ENCODE measurements at places on chromosomes 16 and 17.

DNA sequence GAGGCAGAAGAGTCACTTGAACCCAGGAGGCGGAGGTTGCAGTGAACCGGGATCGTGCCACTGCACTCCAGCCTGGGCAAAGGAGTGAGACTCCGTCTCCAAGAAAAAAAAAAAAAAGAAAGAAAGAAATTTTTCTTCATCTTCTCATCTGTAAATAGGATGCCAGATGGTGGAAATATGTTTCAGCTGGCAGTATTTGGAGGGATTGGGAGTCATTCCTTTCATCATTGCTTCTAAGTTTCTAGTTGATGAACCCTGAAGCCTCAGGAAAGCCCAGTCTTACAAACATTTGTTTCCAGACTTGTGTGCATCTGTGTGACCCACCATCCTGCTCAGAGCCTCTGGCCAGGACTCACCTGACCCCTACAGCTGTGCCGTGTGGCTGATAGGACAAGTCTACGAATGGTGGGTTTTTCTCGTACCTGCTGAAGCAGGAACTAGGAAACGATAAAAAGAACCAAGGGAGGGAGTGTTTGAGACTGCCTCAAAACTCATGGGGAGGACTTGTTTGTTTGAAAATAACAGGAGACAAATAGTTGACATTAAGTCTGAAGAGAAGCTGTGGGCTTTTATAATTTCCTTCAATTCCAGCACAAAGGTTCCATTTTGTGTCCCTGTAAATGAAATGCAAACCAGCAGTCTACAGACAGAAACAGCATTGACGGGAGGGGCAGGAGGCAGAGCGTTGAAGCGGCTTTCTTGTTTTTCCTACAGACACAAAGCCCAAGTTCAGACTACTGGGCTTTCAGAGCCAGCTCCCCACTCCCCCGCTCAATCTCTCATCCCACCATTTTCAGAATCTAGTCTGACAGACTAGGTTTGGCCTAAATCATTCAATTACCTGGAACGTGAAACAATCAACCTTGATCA lies 24.9 kb downstream of the CDRT4 start:
- no peaks in the 10 kb centered on the region for H3K27me3 ChIP-seq
- DNase-seq = no peak
- no peak overlapping the region for H3K4me3 ChIP-seq
- H3K36me3 ChIP-seq = peaks cover 29% of the 10 kb centered on the region
- H3K4me1 ChIP-seq = peaks cover 11% of the 10 kb centered on the region

DNA sequence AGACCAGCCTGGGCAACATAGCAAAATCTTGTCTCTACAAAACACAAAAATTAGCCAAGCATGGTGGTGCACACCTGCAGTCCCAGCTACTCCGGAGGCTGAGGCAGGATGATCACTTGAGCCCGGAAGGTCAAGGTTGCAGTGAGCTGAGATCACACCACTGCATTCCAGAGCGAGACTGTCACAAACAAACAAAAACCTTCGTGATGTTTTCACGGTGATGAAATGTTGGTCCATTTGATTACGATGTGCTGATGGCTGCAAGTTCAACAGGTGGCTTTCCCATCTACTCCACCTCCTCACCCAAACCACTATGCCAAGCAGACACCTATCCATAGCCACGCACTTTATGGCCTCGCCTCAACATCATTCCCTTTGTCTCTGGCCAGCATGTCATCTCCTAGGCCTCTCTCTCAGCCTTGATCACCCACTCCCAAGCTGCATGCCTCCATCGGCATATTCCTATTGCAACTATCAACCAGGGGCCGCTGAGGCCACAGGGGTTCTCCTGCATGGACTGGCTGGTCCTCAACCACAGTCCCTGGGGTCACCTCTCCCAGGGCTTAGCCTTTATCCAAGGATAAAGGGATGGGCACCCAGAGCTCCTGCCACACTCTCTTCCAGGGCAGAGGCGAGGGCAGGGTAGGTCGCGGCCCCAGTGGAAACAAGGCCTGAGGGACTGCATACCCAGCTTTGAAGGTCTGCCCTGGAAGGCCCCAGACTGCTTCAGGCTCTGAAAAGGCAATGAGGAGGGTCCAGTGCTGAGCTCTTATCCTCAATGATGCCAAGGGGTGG lies 17.1 kb upstream of the ALOX15B start:
- peaks cover 6% of the 10 kb centered on the region for H3K4me1 ChIP-seq
- no peak overlapping the region for H3K4me3 ChIP-seq
- H3K27me3 ChIP-seq = peaks cover 6% of the 10 kb centered on the region
- no peak for DNase-seq
- H3K36me3 ChIP-seq = no peaks in the 10 kb centered on the region

DNA sequence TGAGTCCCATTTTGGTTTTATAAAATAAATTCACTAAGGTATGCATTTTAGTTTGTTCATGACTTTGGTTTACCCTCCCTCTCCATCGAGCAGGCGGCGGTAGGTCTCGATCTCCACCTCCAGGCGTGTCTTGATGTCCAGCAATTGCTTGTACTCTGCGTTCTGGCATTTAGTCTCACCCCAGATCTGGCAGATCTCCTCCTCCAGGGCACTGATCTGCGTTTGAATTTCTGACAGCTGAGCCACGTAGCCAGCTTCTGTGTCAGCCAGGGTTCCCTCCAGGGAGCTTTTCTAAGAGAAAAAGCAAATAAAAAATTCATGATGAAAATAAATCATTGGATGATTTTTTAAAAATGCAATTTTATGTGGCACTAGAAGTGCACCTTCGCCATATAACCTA lies 4.2 kb downstream of the KRT24 start:
- peaks cover 21% of the 10 kb centered on the region for H3K27me3 ChIP-seq
- no peaks in the 10 kb centered on the region for H3K36me3 ChIP-seq
- no peak overlapping the region for H3K4me3 ChIP-seq
- H3K27ac ChIP-seq = no peak overlapping the region
- H3K4me1 ChIP-seq = no peaks in the 10 kb centered on the region

DNA sequence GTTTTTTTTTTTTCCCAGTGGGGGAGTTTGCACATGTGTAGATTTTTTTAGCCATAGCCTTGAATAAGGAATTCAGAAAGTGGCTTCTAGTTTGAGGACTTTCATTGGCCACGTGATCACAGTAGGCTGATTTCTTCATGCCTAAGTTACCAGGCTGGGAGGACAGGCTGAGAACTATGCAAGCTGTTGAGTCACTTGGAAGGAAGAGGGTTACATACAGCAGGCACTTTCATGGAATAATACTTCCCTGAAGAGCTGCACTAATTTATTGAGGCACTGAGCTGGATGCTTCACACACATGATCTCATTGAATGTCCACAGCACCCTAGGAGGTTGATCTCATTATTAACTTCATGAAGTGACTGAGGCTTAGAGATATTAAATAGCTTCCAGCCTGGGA lies 22.8 kb downstream of the PRKCB start:
- H3K4me1 ChIP-seq = peaks cover 77% of the 10 kb centered on the region
- DNase-seq = no peak
- peaks cover 7% of the 10 kb centered on the region for H3K36me3 ChIP-seq
- no peak overlapping the region for H3K4me3 ChIP-seq
- no peaks in the 10 kb centered on the region for H3K27me3 ChIP-seq

DNA sequence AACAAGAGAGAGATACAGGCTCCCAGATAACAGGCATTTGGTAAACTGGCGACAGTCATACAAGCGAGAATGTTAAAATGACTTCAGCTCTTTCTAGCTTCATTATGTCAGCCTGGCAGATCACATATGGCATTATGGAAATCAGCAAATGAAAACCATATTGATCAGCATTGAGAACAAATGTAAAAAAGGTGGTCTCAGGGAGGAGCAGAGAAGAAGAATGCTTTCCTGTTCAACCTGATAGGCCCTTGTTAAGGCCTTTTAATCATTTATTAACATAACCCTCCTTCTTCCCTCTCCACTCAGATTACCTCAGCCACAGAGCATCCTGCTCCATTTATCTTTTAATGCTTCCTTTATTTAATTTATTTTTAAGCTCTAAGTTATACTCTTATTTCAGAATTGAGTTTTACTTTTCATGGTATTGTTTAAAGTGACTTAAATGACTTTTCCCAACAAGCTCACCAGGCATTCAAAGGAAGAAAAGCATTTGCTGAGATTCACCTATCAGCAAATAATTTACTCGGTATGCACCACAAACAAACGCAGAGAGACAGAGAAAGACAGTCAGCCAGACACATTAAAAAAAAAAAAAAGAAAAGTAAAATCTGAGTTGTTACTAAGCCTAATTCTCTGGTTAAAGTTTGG lies 243.9 kb upstream of the TBX2 start:
- no peaks in the 10 kb centered on the region for H3K36me3 ChIP-seq
- no peak overlapping the region for H3K27ac ChIP-seq
- H3K4me3 ChIP-seq = no peak overlapping the region
- no peaks in the 10 kb centered on the region for H3K27me3 ChIP-seq
- DNase-seq = no peak

GRCh38 chr17:45160447-45161287 lies 1.0 kb upstream of the HEXIM2 start:
- peak overlapping the region; percentile 99 for H3K27ac ChIP-seq
- peaks cover 20% of the 10 kb centered on the region for H3K36me3 ChIP-seq
- H3K27me3 ChIP-seq = peaks cover 2% of the 10 kb centered on the region
- peak; percentile 60 for DNase-seq

GRCh38 chr16:82801361-82801760 lies 174.6 kb downstream of the CDH13 start:
- no peaks in the 10 kb centered on the region for H3K36me3 ChIP-seq
- H3K4me1 ChIP-seq = peaks cover 11% of the 10 kb centered on the region
- no peak overlapping the region for H3K27ac ChIP-seq
- H3K4me3 ChIP-seq = no peak overlapping the region
- H3K27me3 ChIP-seq = peaks cover 5% of the 10 kb centered on the region

GRCh38 chr17:29010129-29010528 lies 4.3 kb upstream of the SEZ6 start:
- no peaks in the 10 kb centered on the region for H3K36me3 ChIP-seq
- H3K27ac ChIP-seq = no peak overlapping the region
- peaks cover 6% of the 10 kb centered on the region for H3K4me1 ChIP-seq
- no peak overlapping the region for H3K4me3 ChIP-seq
- H3K27me3 ChIP-seq = peaks cover 35% of the 10 kb centered on the region

DNA sequence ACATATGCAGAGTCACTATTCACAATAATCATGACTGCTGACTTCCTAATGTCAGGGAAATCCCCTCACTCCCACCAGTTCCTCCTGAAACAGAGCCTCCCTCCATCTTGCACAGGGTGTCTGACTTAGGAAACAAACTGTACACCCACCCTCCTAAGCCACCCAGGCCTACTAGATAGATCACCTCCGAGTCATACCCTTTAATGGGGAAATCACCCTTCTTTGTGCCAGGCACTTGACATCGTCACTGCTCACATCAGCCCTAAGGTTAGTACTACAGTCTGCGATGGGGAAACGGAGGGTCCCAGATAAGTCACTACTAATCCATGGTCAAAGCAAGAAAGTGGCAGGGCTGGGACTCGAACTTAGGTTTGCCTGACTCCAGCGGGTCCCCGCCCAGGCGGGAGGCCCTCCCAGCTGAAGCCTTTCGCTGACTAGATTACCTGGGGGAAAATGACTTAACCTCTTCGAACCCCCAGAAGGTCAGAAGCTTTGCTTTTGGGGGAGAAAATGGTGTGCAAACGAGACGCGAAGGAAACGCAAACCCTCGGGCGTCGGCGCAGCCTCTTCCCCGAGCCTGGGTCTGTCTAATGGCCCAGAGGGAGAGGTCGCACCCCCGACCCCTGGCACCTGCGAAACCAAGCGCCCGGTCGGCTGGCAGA lies 3.4 kb upstream of the MLLT6 start:
- peak overlapping the region; percentile 97 for H3K27ac ChIP-seq
- H3K36me3 ChIP-seq = peaks cover 29% of the 10 kb centered on the region
- DNase-seq = peak; percentile 94
- no peaks in the 10 kb centered on the region for H3K27me3 ChIP-seq

GRCh38 chr17:79114458-79115301 lies 40.1 kb downstream of the ENGASE start:
- peaks cover 2% of the 10 kb centered on the region for H3K27me3 ChIP-seq
- no peak overlapping the region for H3K27ac ChIP-seq
- no peak overlapping the region for H3K4me3 ChIP-seq
- H3K36me3 ChIP-seq = no peaks in the 10 kb centered on the region

All from activated CD4-positive, alpha-beta memory T cell treated with anti-CD3 and anti-CD28 coated beads for 36 hours (primary cell).